Stimulated activated CD4-positive, alpha-beta T cell treated with anti-CD3 and anti-CD28 coated beads, Interleukin-15, amount 100 ng/mL, for 24 hours (primary cell): ENCODE measurements at places on chromosomes 3 and 15.

DNA sequence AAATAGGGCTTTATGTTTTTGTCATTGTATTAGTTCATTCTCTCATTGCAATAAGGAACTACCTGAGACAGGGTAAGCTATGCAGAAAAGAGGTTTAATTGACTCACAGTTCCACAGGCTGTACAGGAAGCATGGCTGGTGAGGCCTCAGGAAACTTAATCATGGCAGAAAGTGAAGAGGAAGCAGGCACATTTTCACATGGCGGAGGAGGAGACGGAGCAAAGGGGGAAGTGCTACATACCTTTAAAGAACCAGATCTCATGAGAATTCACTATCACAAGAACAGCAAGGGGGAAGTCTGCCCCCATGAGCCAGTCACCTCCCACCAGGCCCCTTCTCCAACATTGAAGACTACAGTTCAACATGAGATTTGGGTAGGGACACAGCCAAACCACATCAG, 25.6 kb downstream of the CEP63 start:
- DNase-seq: no peak

- DNase-seq: no peak
Measured at GRCh38 chr3:112583105-112583504, 21.3 kb downstream of the SLC35A5 start.

GRCh38 chr3:121871430-121871829, 22.8 kb upstream of the SLC15A2 start:
- no peak for DNase-seq

DNA sequence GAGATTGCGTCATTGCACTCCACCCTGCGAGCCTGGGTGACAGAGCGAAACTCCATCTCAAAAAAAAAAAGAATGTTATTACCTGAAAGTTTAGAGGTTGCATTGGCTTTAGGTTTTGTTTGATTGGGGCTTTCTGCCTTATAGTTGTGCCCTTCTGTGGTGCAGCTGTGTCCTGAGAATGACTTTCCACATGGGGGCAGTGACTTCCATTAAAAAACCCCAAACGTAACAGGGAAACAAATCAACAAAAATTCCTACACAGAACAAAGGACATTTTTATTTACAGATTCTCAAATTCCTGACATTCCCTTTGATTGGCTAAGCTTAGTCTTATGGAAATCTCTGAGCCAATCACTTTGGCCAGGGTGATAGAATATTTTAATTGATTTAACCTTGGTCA, 154.1 kb upstream of the GPR149 start:
- DNase-seq: no peak

- DNase-seq: no peak
Measured at GRCh38 chr3:39344746-39345344, 15.3 kb downstream of the CCR8 start.

- peak; percentile 92 for DNase-seq
Measured at GRCh38 chr3:52685285-52685708, 416 bp downstream of the PBRM1 start.

- DNase-seq: no peak
Measured at GRCh38 chr3:114128231-114128630, 50.6 kb downstream of the DRD3 start.
